Stimulated activated CD4-positive, alpha-beta T cell treated with anti-CD3 and anti-CD28 coated beads, Interleukin-15, amount 100 ng/mL, for 24 hours (primary cell): ENCODE measurements at places on chromosomes 16 and 17.

DNA sequence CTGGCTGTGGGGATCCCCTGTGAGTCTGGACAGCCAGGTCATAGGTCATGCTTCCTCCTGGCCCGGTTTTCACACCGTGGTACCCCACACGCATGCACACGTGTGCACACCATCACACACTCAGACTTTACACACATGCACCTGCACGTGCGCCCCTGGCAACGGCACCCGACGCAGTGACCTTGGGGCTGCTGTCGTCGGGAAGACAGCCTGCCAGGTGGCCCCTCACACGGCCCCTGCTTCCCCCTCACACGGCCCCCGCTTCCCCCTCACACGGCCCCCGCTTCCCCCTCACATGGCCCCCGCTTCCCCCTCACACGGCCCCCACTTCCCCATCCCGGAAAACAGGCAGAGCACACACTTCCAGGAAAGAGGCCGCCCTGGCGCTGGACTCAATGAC is 45.1 kb downstream of the CBFA2T3 start:
- DNase-seq = no peak

GRCh38 chr16:74200921-74201320 is 95.7 kb upstream of the PSMD7 start:
- DNase-seq = no peak

- no peak for DNase-seq
Observed at GRCh38 chr16:84758627-84759026, 58.8 kb downstream of the USP10 start.

DNA sequence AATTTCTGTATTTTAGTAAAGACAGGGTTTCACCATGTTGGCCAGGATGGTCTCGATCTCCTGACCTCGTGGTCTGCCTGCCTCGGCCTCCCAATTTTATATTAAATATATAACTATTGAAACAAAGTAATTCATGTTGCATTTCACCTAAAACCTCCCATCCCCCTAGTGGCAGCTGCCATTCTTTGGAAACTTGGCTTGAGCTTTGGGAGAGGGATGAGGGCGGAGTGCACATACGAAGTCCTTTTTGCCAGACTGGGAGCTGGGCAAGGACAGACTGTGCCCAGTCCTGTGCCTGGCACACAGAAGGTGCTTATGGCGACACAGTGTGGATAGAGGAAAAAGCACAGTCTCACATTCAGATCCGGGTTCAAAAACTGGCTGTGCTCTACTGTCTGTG is 83.8 kb downstream of the NETO2 start:
- no peak for DNase-seq
